Activated T-cell treated with anti-CD3 and anti-CD28 coated beads for 4 hours (primary cell): ENCODE measurements at places on chromosomes 16 and 17.

- no peak for DNase-seq
These were observed 171.1 kb upstream of the IRX6 start for GRCh38 chr16:55152875-55153390.

GRCh38 chr17:41799366-41799765 is 12.4 kb downstream of the P3H4 start:
- DNase-seq = no peak

GRCh38 chr16:71727551-71728324 is 3.2 kb upstream of the PHLPP2 start:
- no peak for DNase-seq

DNA sequence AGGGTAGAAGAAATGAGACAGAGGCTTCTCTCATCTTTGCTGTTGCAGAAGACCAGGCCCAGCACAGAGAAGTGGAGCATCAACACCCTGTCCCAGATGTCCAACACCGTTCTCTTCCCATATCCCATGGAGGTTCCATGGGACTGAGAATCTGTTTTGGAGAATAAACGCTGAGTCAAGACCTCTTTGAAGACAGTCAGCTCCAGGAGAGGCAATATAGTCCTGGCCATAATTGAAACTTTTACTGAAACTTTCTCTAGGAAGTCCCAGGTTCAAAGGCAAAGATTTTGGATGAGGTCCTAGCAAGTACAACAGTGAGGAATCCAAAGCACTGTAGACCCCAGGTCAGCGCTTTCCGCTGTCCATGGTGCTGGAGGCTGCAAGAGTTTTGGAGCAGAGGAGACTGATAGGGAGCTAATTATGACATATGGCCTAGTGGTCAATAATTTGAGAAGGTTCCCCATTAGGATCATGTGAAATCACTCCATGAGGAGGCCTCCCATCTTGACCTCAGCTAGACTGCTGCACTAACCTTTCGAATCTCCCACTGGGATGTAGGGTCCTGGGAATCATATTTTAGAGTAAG is 36.0 kb downstream of the OSBPL7 start:
- DNase-seq = no peak

- no peak for DNase-seq
These were observed 1.5 kb downstream of the FOXN1 start for GRCh38 chr17:28507567-28508203.

DNA sequence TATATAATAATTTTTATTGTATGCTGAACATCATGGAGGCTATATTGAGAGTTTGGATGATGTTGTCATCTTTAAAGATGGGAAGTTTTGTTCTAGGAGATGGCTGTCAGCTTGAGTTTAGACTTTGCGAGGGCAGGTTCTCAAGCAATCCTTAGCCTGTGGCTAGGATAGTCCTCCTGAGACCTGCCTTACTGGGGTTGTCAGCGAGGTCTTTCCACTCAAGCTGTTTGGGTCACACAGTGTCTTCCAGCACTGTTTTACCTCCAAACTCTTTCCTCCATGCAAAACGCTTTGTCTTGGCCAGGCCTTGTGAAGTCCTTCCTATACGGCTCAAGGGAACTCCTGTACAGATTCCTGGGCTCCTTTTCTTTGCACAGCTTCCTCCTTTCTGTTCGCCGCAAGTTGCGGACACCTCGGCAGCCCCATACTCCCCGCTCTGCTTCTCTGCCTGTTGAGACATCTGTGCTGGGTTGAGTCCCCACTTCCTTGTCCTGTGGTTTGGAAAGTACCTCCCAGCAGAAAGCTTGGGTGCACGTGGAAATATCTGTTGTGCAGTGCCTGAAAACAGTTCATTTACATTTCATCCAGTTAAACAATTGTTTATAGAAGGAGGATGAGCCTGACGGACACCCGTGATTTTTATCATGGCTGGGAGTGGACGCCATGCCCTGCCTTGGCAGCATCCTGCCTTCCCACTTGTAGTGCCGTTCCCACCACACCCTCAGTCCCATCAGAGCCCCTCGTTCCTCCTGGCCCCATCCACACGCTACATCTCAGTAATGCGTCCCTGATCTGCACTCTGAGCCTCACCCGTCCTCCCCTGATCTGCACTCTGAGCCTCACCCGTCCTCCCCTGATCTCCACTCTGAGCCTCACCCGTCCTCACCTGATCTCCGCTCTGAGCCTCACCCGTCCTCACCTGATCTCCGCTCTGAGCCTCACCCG is 55.0 kb upstream of the CBFA2T3 start:
- DNase-seq = peak; percentile 31

GRCh38 chr16:86093801-86094750 is 195.1 kb downstream of the IRF8 start:
- DNase-seq = no peak

DNA sequence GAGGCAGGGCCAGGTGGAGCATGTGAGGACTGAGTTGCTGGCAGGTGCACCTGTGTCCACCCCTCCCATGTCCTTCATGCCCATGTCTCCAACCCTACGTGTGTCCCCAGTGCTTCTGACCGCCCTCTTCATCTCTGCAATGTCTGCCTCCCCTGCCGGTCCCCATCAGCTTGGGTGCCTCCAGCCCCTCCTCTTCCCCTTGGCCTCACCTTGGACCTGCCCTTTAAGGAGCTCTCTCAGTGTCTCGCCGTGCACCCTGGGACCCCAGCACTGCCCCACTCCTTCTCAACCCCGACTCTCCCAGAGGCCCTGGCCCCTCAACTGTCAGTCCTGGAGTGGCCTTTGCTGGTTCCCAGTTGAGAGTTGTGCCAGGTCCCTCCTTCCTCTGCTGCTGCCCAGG is 15.0 kb downstream of the RIPOR1 start:
- no peak for DNase-seq

- DNase-seq = no peak
These were observed 243.3 kb downstream of the ENGASE start for GRCh38 chr17:79317916-79318315.

DNA sequence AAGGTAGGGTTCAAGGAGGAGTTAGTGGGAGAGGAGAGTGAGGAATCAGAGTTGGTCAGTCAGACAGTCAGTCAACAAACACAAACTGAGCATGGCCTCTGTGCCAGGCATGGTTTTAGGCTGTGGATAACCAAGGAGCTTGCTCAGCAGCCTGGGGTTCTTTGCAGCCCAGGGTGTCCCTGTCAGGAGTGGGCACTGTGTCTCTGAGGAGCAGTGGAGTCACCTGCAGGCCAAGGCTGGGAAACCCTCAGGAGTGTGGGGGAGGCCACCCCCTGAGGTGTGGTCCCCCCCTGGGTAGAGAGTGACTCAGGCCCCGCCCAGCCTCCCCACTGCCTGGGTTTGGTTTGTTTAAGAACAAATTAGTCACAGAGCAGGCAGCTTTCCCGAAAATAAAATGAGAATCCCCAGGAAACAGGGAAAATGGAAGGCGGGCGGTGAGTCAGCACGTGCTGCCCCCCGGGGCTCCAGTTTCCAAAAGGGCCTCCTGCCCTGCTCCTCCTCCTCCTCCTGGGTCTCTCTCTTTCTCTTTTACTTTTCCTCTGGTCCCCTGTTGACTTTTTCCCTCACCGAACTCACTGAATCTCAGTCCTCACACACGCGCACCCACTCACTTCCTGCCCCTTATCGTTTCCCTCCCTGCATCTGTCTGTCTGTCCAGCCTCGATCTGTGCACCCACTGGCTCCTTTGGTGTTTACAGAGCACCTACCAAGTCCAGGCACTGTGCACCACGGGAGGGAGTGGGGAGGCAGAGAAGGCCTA is 44.3 kb downstream of the SOCS3 start:
- DNase-seq = peak; percentile 47

DNA sequence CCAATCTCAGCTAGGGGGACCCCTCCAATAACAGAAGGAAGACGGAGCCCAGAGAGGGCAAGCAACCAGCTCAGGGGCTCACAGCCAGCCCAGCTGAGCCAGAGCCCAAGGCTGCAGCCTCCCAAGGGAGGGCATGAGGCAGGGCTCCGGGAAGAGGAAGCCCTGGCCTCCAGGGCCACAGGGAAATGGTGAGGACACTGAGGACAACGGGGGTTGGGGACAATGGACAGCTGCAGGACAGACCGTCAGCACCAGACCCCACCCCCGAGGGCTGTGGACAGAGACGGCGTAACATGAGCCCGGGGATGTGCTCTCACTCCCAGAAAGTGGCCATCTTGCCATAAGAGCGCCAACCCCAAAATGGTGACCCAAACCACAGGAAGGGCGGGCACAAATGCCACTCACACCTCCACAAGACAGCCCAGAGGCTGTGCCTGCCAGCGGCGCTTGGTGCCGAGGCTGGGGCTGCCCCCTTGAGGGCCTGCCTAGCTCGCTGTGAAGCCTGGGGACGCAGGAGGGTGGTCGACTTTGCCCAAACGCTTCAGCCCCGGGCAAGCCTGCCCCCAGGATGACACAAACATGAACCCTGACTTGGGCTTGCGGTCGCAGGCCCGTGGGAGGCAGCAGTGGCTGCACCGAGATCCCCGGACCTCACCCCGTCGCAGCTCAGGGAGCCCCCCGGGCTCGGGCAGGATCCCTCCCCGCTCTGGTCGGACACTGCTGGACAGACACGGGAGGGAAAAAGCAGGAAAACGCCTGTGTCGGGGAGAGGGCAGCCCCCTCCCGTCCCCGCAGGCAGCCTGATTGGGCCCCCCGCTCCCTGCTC is 10.5 kb downstream of the PIMREG start:
- no peak for DNase-seq

DNA sequence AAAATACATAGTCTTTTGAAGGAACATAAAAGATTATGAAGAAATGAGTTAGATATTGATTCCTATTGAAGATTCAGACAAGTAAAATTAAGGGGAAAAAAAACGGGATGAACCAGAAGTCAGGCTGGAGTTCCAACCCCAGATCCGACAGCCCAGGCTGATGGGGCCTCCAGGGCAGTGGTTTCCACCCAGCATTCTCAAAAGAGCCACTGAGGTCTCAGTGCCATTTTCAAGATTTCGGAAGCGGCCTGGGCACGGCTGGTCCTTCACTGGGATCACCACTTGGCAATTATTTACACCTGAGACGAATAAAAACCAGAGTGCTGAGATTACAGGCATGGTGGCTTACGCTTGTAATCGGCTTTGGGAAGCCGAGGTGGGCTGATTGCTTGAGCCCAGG is 9.5 kb downstream of the STH start:
- DNase-seq = no peak

DNA sequence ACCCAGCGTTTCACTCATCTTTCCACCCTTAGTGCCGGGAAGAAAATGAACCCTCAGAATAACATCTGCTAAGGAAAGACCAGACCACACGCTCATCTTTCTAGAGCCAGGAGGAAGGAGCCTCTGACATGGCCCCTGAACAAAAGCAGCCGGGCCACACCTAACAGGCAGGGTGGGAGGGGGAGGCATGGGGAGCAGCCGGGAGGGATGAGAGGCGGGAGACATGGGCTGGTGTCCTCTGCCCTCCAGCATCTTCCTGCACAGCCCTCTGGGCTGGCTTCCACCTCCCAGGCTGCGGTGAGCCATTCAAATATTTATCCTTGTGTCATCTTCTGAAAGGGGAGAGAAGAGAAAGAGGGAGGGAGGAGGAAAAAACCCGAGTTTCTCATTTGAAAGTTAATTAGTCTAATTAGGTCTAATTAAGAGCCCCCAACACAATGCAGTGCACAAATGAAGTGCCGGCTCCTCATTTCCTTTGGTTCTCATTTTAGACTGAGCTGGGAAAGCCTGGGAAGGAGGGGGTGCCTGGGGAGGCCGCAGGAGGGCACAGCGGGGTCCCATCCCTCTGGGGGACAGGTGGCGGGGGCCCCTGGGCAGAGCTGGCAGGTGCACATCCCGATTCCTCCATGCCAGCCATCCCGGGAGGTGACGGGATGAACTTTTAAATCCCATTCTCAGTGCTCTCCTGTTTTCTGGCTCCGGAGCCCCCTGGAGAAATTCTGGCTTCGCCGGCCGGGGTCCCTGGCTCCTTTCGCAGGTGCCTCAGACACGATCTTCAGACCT is 90.5 kb downstream of the ENGASE start:
- no peak for DNase-seq

GRCh38 chr17:78131172-78132083 is 857 bp downstream of the TMC8 start:
- peak; percentile 55 for DNase-seq

DNA sequence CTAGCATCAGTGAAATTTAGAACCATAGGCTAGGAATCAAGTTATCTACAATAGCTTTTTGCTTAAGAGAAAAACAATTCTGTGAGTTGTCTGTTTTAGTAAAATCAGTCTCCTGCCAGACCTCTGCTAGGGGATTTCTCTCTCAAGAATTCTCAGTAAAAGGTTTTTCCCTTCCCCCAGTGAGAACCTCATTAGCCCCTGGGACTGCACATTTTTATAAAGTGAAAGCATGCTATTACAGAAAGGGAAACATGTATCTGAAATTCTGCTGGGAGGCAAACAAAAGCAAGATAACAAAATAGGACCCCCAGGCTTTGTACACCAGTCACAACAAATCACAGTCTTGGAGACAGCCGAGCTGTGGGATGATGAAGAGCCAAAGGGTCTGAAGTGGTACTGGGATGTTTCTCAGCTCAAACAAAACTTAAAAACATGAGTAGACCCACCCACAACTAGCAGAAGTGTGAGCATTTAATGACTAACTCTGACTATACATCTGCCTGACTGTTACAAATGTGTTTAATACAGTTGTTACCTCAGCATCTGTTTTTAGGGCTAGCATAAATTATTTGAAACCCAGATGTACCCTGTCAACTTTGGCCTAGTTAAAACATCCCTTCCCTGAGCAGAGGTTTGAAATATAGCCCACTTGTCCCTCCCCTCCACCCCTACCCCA is 20.0 kb upstream of the GLG1 start:
- DNase-seq = no peak

- no peak for DNase-seq
These were observed 9.3 kb downstream of the ABCA5 start for GRCh38 chr17:69317625-69318024.

DNA sequence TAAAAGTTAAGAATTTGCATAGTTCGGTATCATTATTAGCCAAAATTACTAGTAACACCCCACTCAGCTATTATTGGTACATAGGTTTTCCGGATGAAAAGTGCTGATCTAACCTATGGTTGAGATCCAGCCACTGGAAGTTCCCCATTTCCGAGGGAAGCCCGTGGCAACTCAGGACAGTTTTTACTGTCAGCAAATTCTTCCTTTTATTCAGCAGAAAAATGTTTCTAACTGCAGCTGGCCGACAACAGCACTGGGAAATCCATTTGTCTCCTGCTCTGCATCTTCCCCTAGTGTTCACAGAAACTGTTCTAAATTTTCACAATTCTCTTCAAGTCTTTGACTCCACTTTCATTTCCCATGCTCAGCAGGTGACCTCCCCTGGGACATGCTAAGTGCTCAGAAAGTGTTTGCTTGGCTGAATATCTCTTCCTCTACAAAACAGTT is 15.5 kb upstream of the MMD start:
- DNase-seq = no peak

- DNase-seq = no peak
These were observed 8.3 kb downstream of the CFAP97D1 start for GRCh38 chr17:43788540-43788939.

GRCh38 chr17:45052052-45052772 is 780 bp upstream of the DCAKD start:
- DNase-seq = no peak

GRCh38 chr16:65909310-65910050 is 457.0 kb upstream of the CDH5 start:
- no peak for DNase-seq
